DMS79 (cell line): ENCODE measurements at places on chromosomes 7 and 10.

DNA sequence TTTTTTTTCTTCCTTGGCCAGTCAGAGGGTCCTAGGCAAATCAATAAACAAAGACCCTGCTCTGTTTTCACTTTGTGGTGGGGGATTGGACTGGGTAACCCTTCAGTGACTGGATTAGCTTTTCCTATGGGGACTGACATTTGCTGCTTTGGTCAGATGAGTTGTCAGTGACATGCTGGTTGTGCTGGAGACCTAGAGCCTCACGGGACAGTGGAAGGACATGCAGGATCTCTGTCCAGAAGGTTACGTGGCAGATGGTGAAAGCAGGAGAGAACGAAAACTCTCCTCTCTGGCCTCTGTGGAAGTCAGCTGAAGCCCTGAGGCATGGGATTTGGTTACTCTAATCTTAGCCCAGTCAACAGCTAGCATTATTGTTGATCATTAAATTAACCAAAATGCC lies 90.0 kb upstream of the BMPER start:
- no peak for DNase-seq

GRCh38 chr10:118950190-118950680 lies 79.3 kb upstream of the NANOS1 start:
- DNase-seq = no peak

DNA sequence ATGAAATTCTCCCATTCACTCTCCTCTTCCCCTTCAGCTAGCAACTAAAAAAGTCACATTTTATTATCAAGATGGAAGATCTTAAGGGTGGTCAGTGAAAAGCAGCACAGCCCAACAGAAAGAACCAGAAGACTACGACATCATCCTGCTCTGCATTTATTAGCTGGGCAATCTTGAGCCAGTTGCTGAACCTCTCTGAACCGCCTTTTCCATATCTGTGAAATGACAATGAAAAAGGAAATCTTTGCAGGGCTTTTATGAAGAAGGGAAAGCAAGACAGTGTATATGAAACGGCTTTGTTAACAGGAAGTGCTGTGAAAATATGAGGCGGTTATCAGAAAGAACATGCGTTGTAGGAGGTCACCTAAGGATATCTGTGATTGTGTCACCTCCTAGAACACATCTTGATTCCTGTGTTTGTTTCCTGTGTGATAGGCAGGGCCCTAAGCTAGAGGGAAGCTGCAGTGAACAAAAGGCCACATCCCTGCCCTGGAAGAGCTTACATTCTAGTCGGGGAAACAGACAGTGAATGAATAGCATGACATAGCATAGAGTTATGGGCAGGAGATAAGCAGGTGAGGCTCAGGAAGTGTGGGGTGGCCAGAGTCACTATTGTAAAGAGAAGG lies 36.0 kb upstream of the KCNMA1 start:
- DNase-seq = no peak

- no peak for DNase-seq
These were observed 164.8 kb downstream of the THSD7A start for GRCh38 chr7:11667071-11667809.

DNA sequence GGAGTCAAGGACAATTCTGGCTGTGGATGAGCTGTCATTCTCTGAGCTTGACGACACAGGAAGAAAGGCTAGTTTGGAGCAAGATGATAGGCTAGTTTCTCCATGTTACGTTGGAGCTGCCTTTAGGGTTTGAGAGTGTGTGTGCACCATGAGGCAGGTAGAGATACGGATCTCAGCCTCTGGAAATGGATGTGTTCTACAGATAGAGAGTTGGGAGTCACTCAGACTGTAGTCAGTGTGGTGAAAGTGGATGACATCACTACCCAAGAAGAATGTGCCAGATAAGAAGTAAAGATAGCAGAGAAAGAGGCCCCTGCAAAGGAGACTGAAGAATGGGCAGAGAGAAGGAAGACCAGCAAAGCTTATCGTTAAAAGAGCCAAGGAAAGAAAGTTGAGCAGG lies 42.4 kb downstream of the PNLIPRP3 start:
- no peak for DNase-seq

DNA sequence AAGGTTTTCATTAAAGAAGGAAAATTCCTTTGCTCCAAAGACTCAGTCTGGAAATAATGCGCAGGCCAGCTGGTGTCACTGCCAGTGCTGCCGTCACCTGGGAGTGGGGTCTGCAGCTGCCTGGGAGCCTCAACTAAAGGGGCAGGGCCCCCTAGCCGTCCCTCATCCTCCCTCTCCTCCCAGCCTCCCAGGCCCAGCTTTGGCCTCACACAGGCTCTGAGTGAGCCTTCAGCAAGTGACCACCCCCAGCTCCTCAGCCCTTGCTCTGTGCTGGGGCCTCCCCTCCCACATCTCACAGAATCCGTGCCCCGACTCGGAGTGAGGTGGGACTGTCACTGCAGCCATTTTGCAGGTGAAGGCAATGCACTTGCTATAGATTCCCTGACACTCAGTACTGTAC lies 11.1 kb upstream of the RET start:
- DNase-seq = no peak

DNA sequence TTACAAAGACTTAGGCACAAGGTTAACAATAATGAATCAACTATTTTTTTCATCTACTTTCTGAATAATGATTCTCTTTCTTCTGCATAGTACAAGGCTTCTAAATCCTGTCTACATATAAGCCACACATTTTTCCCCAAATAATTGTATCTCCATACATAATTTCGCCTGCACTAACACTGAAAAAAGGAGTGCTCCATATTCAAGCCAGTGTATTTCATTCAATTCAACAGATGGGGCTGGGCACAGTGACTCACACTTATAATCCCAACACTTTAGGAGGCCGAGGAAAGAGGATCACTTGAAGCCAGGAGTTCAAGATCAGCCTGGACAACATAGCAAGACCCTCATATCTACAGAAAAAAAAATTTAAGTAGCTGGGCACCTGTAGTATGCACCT lies 86.0 kb upstream of the ZNF800 start:
- DNase-seq = no peak

DNA sequence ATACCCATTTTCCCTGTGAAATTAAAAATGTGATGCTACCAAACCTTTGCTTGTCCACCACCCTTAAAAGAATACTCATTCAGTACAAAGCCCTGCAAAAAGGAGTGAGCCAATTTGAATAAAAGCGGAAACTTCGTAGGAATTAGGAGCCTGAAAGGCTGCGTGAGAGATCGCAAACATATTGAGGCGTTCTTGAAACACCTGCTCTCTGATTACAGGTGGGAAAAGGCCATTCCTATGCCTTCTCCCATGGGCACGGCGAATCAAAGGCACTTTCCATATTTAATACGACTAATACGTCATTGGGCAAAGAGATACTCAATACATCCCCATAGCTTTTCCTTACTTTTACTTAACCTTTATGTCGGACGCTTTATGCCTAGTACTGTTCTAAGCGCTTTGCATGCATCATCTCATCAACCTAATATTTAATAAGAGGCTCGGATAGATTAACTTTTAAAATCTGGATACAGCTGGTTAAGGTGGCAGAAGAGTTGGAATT lies 30.9 kb upstream of the KMT2E start:
- DNase-seq = peak; percentile 45

- DNase-seq = no peak
These were observed 65.2 kb upstream of the PODXL start for GRCh38 chr7:131621652-131622051.

- DNase-seq = peak; percentile 58
These were observed 377.6 kb upstream of the MYO3A start for GRCh38 chr10:25556457-25556856.

DNA sequence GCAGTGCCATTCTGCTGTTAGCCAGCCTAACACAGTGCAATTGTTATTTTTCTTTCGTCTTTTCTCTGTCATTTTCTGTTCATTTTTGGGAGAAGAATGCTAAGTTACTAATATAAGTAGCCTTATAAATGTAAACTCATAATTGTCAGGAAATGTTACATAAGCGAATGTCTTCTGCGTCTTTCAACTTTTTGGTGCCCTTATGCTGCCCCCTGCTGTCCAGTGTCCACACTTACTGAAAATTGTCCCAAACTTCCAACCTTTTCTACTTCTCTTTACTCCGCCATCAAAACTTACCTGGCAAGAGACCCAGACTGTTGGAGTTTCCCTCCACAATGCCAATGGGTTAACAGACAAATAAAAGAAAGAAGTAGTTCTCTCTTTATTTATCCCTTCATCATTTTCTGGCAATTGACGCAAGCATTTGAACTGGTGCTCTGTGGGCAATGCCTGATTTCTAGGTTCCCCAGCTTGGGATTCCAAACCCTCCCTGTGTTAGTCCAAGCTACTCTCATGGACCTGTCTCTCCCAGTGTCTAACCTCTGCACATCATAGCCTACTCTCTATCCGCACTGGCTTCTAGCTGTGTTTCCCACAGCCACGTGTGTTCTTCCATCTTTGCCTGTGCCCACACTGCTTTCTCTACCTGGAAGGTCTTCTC lies 21.0 kb upstream of the EPC1 start:
- no peak for DNase-seq

GRCh38 chr7:129469930-129470329 lies 32.4 kb upstream of the SMKR1 start:
- DNase-seq = no peak

- no peak for DNase-seq
These were observed 152.4 kb upstream of the NRBF2 start for GRCh38 chr10:62980687-62981086.

DNA sequence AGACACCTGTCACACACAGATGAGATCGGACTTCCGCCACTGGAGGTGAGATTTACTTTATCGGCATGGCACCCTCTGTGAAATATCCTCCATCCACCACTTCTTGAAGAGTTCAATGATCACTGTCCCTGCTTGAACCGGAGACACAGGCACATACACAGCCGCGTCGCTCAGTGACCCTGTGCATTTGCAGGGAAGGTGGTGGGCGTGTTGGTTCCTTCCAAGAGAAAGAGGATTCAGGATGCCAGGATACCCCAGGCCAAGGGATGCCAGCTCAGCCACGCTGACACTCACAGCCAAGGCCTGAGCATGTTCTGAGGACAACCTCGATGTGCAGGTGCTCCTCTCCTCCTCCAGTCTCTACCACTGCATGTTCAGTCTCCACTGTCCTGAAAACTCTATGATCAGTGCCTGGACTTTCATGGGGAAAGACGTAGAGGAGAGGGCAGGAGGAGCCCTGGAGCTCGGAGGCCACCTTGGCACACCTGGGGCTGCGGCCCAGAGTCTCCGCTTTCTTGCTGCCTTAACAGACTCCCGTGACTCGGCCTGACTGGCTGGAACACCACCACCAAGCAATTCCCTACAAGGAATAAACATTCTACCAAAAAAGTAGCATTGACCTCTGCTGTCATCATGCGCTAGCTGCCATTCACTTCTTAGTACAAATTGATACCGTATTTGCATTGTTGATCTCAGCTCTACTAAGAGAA lies 115.2 kb downstream of the TCERG1L start:
- no peak for DNase-seq

GRCh38 chr10:66717231-66717981 lies 208.4 kb upstream of the LRRTM3 start:
- DNase-seq = no peak

- no peak for DNase-seq
These were observed 115.5 kb upstream of the ZMIZ1 start for GRCh38 chr10:78953113-78953798.

DNA sequence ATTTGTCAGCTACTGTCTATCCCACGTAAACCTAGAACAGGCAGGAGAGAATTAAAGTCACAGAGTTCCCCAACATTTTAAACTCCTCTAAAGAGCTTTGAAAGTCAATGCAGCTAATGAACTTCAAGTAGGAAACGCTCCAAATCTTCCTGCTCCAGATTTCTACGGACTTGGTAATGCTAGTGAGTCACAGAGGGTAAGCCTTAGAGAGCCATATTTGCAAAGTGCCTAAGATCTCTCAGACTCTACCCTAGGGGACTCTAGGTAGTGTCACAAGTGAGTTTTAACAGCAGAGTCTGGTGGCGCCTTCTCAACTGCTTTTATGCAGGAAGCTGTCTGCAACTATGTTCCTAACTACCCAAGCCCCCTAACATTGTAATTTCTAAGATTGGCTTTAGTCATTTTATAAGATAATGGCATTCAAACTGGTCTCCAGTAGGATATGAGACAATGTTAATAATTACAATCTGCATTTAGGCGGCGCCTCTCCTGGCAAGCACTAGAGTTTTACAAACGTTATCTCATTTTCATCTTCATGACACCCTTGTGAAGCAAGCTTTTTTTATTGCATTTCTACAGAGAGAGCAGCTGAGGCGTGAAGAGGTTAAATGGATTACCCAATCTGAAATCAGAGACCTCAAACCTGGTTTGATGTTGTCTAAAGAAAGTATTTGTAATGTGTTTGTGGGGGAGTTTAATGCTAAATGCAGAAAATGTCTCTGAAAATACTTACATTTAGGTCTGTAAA lies 22.0 kb upstream of the FZD1 start:
- peak; percentile 91 for DNase-seq

DNA sequence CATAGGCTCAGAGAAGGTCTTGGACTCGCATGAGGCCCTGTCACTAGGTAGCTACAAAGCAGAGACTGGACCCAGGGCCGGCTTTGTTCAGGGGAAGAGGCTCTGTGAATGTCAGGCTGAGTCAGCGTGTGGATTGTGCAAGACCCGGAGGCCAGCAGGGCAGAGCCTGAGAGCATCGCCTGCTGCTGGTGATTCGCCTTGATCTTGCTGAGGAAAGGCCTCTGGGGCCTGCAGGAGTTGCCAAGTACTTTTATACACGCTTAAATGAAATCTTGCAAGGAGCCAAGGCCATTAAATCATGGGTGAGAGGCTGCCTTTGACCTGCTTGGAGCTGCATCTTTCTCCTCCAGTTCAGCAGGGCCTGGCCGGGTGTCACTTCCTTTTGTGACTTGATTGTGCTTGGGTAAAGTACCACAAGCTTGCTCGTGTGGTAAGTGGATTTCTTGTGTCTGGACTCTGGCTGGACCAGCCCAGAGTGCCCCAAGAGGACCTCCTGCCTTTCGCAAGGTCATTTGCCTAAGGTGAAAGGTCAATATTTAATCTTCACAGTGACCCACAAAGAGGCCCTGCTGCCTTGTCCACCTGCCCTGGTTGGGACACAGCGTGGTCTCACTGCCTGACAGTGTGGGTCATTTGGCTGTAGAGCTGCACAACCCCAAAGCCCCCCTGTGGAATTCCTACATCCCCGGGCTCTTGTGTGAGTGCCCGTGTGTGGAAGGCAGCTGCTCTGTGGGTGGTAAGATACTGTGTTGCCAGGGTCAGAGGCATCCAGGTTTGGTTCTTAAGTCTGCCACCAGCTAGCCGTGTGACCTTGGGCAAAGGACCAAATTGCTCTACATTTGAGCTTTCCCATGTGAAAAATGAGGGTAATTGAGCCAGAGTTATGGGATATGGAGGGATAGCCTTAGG lies 38.6 kb upstream of the SH2D4B start:
- peak; percentile 85 for DNase-seq

DNA sequence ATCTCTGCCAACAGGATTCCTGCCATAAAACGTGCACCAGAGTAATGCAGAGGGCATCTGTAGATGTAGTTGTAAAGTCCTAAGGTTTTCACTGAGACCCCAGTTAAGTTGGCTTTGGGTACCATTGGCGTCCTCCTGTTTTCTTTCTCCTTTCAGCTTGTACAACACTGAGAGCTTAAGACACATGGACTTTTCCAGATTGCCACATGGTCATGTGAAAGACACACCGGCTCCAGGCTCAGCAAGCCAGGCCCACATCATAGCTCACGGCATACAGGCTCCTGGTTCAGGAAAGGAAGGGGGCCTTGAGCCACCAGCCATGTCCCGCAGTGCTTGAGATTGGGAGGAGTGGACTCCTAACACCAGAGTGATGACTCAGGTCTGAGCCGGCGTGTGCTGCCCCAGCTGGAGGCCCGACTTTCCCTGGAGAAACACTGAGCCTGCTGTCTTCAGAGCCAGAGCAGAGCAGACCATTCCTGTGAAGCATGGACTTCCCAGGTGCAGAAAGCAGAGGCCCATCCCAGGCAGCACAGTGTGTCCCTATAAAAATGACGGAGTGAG lies 252.7 kb downstream of the PRPF18 start:
- DNase-seq = no peak
